Stimulated activated CD8-positive, alpha-beta memory T cell treated with anti-CD3 and anti-CD28 coated beads, Interleukin-7, amount 100 ng/mL, for 4 hours (primary cell): ENCODE measurements at places on chromosomes 11 and 22.

- no peak for DNase-seq
These were observed 124.7 kb upstream of the POU2AF2 start for GRCh38 chr11:111120696-111121302.

DNA sequence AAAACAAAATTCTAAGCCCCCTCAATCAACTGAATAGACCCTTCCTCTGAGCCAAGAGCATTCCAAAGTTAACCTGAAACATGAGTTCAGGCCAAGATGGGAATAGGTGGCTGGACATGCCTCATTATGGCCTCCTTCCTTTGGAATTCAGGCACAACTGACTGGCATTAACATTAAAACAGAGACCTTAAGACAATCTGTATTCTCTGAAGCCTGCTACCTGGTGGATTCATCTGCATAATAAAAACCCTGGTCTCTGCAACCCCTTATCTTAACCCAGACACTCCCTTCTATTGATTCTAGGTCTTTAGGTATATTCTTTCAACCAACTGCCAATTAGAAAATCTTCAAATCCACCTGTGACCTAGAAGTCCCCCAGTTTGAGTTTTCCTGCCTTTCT is 66.3 kb downstream of the JRKL start:
- DNase-seq = no peak

DNA sequence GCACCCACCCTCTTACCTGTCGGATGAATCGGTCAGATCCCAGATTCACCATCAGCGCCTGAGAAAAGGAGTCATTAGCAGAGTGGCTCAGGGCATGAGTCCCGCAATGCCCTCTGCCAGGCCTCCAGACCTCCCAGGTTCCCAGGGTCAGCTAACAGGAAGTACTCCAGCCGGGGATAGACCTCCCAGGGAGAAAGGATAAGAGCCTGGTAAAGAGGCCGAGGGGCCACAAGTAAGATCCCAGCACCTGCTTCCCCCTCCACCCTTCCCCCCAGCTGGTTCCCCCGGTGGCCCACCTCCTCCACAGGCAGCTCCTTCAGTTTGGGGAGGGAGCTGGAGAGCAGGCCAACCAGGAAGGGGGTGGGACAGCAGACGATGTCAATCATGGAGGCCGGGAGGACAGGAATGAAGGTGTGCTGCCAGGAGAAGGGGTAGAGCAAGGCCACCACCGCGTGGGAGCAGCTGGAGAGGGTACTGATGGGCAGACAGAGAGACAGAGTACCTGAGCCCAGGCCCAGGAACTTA is 16.4 kb downstream of the RPL27A start:
- no peak for DNase-seq

GRCh38 chr11:118979434-118979833 is 7.9 kb downstream of the FOXR1 start:
- DNase-seq = no peak

DNA sequence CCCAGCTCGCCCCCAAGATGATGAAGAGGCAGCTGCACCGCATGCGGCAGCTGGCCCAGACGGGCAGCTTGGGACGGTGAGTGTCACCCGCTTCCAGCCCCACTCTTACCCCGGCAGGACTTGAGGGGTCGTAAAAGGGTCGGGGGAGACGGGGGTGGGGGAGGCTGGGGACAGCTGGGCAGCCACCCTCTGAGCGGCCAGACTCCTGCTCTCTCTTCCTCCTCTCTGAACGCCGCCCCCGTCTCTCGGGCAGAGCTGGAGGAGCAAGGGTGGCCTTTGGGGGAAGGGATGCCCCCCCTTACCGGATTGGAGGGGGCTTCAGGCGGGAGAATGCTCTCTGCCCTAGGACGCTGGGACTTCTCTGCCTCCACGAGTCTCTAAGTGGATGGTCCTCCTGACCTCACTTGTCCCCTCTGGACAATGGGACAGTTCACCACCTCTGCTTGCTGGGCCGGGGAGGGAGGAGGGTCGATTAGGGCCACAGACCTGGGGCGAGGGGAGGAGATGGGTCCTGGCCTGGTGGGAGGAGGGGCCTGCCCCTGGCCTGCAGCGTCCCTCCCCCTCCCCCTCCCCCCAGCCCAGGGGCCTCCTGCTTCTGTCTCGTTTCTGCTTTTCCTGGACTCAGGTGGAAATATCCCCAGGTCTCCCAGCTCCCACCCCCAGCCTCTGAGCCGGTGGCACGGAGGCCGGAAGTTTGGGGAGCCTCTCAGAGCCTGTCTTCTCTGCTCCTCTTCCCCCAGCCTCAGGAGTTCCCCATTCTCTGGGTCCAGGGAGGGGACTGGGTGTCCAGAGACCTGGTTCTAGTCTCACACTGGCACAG is 512 bp downstream of the SH3BP1 start:
- DNase-seq = no peak

- DNase-seq = peak; percentile 7
These were observed 35.0 kb upstream of the SORL1 start for GRCh38 chr11:121417055-121417551.

- DNase-seq = no peak
These were observed 200.0 kb upstream of the NAV2 start for GRCh38 chr11:19512618-19513017.

- no peak for DNase-seq
These were observed 2.9 kb upstream of the KIRREL3 start for GRCh38 chr11:127003260-127003981.

DNA sequence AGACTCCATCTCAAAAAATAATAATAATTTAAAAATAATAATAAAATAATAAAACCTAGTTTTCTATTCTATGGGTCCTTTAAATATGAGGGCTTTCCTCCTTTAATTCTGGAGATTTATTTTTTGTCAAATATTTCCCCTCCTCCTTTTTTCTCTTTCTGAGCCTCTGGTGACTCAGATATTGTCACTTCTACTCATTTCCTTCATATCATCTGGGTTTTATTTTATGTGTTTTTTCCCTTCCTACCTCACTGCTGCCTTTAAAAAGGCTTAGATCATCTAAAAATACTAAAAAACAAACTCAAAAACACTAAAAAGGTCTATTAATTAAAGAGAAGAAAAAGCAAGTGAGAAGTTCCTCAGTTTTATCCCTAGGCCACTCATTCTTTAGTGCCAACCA is 138.9 kb downstream of the SPON1 start:
- DNase-seq = no peak

GRCh38 chr11:111631666-111632039 is 29.4 kb downstream of the SIK2 start:
- no peak for DNase-seq

DNA sequence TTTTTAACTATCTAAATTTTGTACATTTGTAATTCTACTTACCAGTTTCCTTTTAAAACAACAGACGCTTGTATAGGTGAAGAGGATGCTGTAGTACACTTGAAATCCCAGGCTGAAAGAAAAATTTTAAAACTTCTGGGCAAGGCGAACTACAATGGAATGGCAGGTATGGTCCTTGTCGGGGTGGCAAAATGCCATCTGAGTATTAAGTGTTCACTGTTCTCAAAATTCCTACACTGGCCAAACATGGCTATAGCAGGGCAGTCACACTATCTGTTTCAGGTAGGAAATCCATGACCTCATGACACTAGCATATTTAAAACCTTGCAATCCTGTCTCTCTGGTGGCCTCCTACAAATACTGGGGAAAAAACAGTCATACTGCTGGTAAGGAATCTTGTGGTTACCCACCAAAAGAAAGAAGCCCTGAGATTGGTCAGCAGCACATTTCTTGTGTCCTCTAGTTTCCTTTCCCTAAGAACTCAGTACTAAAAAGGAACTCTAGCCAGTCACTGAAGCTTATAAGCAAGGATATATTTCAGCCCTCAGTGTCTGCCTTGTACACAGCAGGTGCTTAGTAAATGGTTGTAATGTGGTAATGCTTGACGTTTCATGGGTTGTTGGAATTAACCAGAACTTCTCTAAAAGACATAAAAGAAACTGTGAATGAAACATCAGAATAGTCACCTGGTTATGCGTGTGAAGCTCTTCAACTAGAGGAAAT is 5.2 kb upstream of the ZC3H12C start:
- no peak for DNase-seq
